ENCODE measurements at places on chromosomes 6 and 20. TPM values are rescaled to one million over a fixed set of nuclear protein-coding genes. Genes with fewer than 3 reads are reported as not detected.

MYL9 gene
- 0.18 TPM for total RNA-seq

SOBP gene
- 1.2 TPM for total RNA-seq

CCN2 gene
- not detected for total RNA-seq

HFE gene
- 4.3 TPM for total RNA-seq

RAB5IF gene
- 109 TPM for total RNA-seq

CHRNA4 gene
- total RNA-seq = not detected

SASH1 gene
- not detected for total RNA-seq

CLDN20 gene
- not detected for total RNA-seq

NR2E1 gene
- total RNA-seq = not detected

GRCh38 chr6:81562169-81562568, 190.3 kb downstream of the TENT5A start:
- DNase-seq = no peak

DNA sequence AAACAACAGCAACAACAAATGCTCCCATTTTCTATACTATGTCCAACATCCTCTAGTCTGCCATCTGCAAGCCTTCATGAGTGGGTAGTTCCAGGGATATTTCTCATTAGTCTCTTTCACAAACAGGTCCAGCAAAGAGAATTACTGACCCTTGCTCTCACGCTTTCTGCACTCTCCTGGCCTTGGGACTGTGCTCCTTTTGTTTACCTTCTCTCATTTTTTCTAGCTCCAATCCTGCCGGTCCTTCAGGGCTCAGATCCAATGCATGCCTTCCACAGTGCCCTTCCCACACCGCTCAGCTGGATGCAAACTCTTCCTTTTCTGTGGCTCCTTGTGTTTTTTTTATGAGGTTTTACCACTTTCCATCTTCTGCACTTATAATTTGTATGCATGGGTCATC, 47.2 kb downstream of the ADTRP start:
- DNase-seq = no peak

DNA sequence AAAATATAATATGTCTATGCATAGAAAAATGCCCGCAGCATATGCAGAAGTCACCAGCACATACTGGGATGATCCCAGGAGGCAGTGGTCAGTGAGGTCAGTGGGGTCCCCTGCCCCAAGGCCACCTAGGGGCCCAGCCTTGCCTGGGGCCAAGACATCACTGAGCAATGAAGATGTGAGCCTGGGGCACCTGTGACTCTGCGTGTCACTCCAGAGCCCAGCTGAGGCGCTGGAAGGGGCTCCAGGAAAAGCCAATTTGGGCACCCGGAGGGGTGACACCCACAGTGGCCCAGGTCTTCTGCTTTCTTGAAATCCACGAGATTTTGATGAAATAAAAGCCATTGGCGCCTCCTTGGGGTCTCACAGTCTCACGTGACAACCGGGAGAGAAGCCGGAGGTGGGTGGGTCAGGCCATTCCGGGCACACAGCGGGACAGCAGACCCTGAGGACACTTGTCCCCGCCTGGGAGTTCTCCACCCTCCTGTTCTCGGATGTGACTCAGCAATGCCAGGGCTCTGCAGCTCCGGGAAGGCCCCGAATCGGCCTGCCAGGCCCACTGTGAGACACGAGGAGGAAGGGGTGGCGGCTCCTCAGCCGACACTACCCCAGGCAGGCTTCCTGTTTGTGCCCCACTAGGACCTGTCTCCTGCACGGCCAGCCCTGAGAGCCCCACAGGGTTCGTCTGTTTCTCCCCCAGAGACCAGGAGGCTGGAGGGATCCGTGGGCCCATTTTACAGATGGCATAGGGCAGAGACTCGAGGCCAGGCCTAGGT, 24.4 kb upstream of the SLCO4A1 start:
- peak; percentile 74 for DNase-seq

DNA sequence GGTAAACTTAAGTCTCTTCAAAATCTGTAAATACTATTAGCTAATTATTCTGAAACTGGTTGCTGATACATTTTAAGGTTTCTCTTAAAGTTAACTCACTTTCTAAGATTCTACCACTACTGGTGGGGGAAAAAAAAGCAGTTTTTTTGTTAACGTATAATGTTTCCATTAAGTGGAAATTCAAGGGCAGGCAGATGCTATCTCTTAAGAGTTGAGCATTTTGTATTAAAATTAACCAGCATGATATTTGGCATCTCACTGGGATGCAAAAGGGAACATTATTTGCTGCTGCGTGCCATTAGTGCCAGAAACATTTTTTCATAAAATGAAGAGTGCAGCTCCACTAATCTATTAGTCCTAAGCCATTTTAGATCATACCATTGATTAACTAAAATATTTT, 246.2 kb downstream of the PRKN start:
- DNase-seq = no peak

DNA sequence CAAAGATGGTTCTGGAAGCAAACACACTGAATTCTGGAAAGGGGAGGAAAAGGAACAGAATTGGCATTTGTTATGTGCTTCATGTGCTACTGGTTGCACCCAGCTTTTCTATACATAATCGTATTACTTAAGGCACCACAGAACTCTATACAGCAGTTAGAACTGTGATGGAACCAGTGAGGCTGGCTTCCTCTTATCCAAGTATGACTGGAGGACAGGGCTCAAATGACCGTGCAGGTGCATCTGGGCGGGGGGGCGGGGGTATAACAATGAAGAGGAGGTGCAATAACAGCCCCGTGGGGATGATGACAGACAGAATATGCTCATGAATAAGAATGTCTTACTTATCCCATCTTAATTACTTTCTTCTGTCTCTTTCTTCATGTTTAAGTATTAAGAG, 144.2 kb downstream of the BTBD9 start:
- DNase-seq = no peak

DNA sequence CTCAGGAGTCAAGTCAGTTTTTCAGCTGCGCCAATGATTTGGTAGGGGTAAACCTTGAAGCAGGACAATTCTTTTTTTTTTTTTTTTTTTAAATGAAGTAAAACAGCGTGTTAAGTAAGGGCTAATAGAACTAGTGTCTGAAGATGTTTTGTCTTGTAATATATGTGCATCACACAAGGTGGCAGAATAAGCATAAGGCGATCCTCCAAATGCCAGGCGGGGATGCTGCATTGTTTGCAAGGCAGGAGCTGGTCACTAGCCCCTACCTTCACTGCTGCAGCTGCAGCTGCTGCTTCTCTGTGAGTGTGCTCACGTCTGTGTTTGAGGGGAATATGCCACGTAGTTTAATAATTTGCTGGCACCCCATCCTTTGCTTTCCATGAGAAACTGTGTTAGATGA, 272.7 kb upstream of the MAP3K7 start:
- DNase-seq = no peak

- DNase-seq = no peak
Measured at GRCh38 chr20:53778736-53779135, 185.1 kb upstream of the ZNF217 start.

GRCh38 chr6:163391985-163392384, 22.5 kb upstream of the QKI start:
- DNase-seq = no peak

- no peak for DNase-seq
Measured at GRCh38 chr6:151002491-151002935, 137.0 kb downstream of the MTHFD1L start.

DNA sequence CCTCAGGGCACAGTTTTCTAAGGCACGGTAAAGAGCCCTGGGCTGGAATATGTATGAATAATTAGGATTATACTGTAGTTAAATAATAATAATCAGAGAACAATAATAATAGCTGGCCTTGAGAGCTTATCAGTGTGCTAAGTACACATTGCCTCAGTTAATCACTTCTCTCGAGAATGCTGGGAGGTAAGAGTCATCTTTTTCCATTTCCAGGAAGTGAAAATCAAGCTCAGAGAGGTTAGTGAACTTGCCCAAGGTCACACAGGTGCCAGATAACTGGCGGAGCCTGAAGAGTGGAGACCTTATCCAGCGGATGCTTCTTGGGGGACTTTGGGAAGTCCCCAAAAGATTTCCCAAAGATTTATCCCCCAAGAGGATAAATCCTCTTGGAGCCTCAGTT, 19.4 kb upstream of the CBFA2T2 start:
- no peak for DNase-seq

- peak; percentile 2 for DNase-seq
Measured at GRCh38 chr6:44670146-44670545, 282.6 kb downstream of the CDC5L start.

DNA sequence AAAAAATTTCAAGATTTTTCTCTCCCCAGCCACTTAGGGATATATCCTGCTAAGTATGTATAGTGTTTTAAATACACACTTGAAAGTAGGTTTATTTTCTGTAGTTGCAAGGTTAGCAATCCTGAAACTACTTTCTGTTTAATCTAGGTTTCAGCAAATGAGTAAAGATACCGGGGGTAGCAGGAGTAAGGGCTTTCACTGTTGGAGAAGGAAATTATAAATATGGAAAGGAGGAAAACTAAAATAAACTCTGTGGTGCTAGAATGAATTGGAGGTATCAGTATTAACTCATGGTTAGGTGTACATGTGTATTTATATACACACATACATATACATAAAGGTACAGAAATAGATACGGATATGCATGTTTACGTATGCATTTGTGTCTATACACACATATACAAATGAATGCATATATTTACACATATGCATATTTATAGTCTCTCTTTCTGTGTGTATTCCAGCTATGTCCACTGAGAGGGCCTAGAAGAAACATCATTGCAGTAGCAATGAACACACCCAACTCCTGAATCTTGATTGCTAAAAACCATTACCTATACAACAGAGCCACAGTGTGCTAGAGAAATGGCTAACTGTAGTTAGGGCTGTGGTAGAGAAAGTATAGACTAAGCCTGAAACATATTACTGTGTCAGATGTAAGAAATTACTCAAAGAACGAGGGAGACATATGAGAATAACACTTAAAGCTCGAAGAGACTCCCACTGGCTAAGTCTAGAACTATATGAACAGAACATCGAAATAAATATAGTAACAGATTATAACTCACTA, 95.9 kb upstream of the EMILIN3 start:
- DNase-seq = no peak

GRCh38 chr6:84825461-84825860, 61.1 kb upstream of the TBX18 start:
- no peak for DNase-seq

- no peak for DNase-seq
Measured at GRCh38 chr20:53763707-53764414, 170.2 kb upstream of the ZNF217 start.
